ENCODE measurements at places on chromosomes 1 and 21.

DNA sequence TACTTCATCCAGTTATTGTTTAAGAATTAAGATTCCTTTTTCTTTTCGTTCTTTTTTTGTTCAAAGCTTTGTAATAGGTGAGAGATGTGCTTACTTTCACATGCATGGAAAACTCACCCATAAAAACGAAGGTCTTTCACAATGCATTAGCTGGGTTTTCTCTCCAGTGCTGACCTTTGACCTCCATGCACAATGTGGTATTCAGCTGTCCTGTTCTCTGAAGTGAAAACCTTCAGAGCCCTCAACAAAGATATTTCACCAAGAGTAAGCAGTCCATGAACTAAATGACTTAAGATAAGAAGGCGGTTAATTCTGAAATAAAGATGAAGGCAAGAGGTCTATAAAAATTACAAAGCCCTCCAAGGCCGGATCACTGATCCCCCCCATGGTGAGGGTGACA, 77.1 kb upstream of the IPO9 start:
- no peak for DNase-seq

DNA sequence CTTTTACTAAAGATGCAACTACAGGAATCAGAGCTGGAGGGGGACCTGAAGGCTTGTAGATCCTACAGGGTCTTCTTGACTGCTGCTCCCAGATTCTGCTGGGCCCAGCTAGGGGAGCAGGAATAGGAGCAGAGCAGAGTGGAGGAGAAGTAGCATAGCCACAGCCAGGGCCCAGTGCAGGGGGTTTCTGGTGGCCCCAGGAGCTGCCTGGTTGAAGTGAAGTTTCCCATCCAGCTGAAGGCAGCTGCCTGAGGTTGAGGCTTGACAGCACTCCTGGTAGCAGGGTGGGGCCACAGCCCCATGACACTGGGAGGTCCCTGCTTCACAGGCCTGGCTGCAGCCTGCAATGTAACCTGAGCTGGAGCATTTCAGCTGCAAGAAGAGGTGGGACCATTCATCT, 2.0 kb upstream of the INPP5B start:
- no peak for DNase-seq

GRCh38 chr1:202047977-202048376, 37.6 kb downstream of the ELF3 start:
- no peak for DNase-seq

GRCh38 chr1:192545896-192546521, 29.6 kb upstream of the RGS1 start:
- no peak for DNase-seq

GRCh38 chr1:55987491-55988249, 591.7 kb downstream of the PLPP3 start:
- no peak for DNase-seq

DNA sequence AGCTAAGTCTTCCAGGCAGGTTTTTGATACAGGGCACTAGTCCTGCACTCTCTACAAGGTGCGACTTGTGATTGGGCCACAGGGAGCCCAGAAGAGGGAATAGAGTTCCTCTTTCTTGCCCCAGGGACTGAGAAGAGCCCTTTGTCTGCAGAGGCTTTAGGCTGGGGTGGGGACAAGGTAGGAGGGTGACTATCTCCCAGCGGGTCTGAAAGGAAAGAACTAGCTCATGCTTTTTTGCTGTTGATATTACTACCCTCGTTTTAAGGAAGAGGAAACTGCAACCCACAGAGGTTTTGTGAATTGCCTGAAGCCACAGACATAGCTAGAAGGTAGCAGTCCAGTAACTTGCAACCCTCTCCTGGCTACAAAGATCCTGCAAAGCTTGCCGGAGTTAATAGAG, 615.2 kb downstream of the MATN1 start:
- DNase-seq = no peak

DNA sequence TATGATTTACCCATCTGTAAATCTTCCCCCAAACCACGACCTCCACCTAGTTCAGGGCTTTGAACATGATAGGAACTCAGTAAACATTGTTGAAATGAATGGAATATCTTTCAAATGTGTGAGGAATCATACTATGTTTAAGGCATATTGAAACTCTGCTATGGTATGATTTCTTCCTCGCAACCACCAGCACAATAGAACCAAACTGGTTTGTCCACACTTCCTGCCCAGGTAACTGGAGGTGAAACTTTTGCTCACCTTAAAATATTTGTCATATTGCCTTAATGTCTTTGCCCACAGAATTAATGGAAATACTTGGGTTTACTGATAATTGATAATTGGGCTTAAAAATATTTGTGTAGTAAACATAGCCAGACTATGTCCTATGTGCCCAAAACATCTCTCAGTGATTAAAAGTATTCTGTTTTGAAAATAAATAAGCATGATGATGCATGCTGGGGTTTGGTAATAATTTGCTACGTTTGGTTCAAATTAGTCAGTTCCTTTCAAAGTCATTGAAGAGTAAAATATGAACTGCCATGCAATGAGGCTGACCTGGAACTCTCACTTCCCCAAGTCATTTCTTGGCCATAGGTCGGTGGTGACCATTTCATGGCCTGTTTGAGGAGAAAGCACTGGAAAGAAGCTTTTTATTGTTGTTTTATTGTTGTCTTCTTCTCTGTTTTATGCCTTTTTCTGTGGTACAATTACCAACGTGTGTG, 73.3 kb downstream of the TNFSF18 start:
- no peak for DNase-seq

DNA sequence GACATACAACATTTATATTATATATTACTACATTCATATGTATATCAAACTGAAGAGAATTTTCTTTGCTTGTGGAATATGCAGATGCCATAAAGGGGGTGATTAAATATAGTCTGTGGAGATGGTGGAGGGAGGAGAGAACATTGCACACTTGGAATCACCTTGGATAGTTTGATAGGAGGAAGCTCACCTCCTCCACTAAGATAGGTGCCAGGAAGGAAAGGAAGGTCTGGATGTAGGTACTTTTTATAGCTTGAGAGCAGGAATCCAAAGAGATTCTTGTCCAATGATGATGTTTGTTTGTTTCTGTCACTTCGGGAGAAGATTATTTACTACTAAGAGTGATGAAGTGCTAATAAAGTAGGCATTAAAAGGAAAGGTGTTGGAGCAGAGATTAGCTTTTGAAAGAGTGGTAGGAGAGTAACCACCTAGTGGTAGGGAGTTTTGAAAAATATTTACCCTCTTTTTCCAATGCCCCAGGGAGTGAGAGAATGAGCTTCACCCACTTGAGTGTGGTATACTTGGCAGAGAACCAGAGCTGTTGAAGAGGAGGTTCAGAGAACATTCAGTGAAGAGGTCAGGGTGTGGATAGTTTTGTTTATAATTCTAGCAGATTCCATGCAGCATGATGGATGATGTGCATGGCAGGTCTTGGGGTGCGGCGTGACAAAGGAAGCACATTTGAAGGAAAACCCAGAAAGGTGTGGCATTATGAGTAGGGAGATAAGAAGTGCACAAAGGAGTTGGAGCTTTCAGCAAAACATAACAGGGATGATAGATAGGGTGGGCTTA, 145.0 kb downstream of the PATJ start:
- no peak for DNase-seq

DNA sequence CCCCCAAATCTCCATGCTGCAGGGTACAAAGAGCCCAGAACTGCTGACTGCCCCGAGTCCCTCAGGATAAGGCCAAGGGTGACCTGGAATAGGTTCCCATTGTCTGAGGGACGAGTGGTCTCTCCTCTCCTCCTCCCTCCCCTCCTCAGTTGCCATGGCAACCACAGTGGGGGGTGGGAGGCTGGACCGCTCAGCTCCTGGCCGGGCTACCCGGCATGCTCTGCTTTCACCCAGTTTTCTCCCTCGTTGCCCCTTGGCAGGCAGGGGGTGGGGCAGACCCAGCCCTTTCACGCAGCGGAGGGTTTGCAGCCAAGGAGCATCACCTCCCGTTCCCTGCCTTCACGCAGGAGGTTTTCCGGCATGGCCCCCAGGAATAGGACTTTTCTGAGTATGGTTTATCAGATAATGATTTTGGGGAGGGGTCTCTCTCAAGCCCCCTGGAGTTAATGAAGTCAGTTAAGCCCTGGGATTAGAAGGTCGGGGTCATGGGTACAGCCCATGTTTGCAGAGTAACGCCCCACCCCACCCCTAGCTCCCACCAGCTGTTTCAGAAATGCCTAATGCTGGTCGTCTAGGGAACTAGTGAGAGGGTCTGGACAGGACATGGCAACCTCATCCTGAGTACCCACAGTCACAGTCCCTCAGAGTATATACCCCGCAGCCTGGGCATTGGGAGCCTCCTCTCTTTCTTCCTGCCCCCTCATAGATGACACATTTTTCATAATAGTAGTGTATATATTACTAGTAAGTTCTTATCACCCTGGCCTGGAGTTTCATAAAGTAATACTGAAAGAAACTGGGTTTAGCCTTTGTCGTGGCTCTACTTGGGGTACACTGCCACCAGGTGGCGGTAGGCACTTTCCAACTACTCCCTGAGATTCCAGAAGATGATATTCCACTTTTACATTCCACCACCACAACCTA, 20.7 kb downstream of the C1QB start:
- DNase-seq = peak; percentile 36

GRCh38 chr1:37255136-37255795, 219.1 kb upstream of the ZC3H12A start:
- DNase-seq = no peak

DNA sequence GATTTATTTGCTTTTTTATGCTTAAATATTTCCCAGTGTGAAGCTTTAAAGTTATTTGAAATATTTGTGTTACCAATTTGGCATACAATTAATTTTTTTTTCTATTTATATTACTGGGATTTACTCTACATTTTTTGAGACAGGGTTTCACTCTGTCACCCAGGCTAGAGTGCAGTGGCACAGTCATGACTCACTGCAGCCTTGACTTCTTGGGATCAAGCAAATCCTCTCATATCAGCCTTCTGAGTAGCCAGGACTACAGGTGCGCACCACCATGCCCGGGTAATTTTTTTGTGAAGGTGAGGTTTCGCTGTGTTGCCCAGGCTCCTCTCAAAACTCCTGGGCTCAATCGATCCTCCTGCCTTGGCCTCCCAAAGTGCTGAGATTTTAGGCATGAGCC, 39.5 kb downstream of the BACH1 start:
- DNase-seq = no peak

DNA sequence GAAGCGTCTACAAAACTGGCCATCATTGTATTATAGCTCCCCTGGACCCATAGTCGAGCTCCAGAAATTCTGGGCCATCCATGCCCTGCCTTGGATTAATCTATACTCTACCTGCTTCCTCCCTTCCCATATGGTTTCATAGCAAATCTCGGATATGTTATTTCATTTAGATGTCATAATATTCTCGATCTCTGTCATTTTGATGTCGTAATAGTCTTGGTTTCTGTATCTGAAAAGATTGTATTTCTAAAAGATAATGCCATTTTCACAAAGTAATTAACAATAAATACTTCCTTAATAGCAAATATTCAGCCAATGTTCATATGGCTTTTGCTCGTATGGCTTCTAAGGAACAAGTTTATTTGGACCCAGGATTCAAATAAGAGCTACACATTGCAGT, 35.1 kb downstream of the DIP2A start:
- DNase-seq = no peak

DNA sequence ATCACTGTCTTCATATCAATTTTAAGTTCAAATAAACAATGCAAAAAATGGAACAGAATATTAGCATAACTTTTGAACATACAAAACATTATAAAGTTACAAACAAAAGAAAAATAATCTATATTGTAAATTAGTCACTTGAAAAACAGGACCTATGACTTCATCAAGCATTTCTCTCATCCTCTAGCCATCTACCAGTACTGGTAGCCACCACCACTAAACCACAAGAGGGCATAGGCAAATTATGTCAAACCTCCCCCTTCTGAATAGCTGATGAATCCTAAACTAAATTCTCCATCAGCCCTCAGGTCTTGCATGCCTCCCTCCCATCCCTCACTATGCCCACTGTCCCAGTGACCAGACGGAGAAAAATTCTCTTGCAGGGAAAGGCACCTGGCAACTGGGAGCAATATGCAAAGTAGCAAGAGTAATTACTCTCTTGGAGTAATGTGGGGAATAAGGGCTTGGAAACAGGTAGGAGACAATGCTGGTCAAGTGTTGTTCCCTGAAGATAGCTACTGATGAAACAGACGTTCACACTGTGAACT, 37.1 kb downstream of the SSX2IP start:
- no peak for DNase-seq
